ENCODE measurements at places on chromosomes 3 and 15.
A peak's percentile ranks its signal among the peaks of the same experiment; 100 is the strongest.

DNA sequence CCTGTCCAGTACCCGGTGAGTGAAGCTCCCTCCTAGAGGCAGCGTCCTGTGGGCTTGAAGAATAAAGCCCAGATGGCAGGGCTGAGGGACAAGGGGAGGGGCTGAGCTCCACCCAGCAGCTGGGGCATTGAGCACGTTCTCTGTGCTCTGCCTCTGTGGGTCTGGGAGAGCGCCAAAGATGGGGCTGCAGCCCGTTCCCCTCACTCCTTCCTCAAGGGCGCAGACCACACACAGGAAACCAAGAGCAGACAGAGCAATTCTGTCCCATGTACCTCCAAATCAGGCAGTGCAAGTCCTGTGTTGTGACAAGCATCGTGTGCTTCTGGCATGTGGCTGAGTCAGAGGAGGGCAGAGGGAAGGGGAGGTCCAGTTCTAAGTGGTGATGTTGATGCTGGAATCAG, 15.7 kb upstream of the KIF23 start:
- DNase-seq = peak; percentile 93

DNA sequence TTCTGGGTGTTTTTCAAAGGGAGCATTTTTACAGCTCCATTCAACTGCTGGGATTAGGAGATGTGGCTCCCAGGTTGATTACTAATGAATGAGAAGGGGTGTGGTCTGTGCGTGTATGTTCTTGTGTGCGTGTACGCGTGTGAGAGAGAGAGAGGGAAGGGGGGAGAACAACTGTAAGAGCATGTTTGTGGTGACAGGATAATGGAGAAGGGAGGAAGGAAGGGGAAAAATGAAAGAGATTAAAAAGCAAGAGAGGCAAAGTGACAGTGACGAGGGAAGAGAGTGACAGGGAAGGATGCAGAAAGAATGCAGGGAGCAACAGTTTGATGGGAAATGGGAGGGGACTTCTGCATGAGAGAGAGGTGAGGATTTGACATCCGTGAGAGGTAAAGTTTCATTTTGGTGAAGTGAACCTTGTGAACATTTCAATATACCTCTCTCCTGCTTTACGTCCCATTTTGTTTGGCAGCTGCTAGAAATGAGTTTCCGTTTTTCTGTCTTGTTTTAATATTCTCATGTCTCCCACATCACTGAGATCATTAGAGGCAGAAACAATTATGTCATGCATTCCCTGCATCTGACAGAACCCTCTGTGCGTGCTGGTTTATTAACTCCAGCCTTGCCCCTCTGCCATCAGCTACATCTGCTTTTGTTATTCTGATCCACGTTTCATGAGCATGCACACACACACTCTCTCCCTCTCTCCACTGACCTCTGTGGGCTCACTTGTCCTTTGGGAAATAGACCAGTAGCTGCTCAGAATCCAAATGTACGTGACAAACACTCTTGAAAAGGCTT, 161.6 kb downstream of the GAP43 start:
- peak; percentile 48 for DNase-seq

DNA sequence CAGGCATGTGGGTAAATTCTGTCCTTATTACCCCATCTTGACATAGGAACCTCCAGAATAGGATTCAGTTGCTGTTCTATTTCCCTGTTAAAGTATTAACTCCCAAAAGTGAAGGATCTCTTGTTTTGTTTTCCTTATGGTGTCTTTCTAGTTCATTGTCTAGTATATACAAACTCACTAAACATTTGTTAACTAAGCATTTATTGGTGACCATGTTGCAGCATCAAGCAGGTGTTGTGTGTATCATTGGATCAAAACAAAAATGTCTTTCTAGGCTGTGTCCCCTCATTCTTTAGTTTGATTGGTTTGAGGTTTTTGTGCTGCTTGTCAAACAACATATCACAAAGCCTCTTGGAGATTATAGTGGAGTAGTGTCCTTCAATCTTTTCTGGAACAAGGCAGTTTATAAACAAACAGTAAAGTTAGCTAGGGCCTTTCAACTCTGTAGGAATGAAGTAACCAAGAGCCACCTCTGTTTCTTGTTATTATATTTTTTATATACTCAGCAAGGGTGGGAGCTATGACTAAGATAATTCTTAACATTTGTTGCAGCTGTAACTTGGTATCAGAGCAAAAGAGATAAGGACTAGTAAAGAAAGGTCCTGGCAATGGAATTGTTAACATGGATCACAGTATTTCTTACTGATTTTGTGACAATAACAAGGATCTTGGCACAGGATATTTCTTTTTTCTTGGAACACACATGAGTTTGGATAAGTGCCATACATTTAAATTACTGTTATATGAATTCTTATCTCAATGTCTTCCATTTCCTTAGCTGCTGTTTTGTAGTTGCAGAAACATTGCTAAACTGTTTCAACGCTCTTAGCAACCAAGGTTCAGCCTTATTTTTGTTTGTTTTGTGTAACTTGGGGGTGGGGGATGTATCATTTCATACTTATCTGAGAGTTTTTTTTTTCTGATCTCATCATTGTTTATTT, 49.3 kb downstream of the TMOD3 start:
- DNase-seq = peak; percentile 89

- DNase-seq = no peak
Observed at GRCh38 chr3:192216067-192216466, 511.3 kb downstream of the FGF12 start.

- DNase-seq = peak; percentile 56
Observed at GRCh38 chr3:72018343-72018984, 233.5 kb upstream of the PROK2 start.

- peak; percentile 21 for DNase-seq
Observed at GRCh38 chr3:142844339-142844977, 44.4 kb downstream of the PCOLCE2 start.

- no peak for DNase-seq
Observed at GRCh38 chr3:197791892-197792647, 1.0 kb downstream of the LRCH3 start.

DNA sequence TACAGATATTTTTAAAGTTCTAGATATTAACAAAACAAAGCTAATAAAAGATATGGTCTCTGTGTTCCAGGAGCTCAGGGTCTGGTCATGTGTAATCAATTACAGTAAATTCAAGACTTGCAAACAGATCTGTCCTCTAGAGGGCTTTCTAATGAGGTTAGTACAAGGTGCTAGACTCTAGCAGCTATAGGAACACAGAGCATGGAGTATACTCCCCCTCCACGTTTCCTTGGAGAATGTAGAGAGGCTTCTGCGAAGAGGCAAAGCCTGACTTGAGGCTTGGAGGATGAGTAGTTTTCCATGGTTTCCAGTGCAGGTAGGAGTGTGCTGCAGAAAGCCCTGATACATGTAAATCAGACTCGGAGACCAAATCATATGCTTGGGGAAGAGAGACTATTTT, 32.7 kb upstream of the DLG1 start:
- no peak for DNase-seq

- DNase-seq = peak; percentile 34
Observed at GRCh38 chr3:38479431-38480092, 16.6 kb upstream of the EXOG start.

DNA sequence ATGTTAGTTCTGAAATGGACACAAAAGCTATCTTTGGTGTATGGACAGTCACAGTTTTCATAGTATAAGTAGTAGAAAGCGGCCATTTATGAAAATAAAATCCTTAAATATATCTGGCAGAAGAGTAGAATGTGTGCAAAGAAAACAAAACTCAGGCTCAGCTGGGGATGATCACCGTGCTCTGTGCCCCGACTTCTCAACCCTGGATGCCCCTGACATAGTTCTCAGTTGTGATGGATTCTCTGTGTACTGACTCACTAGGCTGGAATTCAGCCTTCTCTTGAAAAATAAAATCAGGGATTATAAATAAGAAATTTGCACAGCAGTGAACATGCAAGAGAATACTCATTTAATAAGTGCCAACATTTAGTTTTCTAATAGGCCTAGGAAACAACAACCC, 925.1 kb upstream of the NR2F2 start:
- no peak for DNase-seq

GRCh38 chr3:186946756-186947375, 16.5 kb downstream of the ST6GAL1 start:
- no peak for DNase-seq

DNA sequence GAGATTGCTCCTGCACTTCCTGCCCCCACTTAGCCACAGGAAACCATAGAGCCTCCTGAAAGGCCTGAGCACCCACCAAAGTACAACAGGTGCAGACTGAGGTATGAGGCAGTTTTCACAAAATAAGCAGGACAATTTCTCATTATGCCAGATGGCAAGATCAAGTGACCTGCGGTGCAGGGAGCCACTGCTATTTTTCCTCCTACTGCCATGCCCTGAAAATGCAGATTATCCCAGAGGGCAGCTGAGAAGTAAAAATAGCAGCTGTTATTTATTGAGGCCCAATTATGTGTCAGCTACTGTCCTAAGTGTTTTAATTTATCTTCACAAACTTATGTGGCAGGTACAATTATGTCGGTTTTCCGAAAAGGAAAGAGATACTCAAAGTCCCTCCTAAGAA, 209.5 kb upstream of the ST8SIA2 start:
- no peak for DNase-seq

GRCh38 chr3:12516873-12517272, 28.4 kb downstream of the MKRN2OS start:
- DNase-seq = no peak

DNA sequence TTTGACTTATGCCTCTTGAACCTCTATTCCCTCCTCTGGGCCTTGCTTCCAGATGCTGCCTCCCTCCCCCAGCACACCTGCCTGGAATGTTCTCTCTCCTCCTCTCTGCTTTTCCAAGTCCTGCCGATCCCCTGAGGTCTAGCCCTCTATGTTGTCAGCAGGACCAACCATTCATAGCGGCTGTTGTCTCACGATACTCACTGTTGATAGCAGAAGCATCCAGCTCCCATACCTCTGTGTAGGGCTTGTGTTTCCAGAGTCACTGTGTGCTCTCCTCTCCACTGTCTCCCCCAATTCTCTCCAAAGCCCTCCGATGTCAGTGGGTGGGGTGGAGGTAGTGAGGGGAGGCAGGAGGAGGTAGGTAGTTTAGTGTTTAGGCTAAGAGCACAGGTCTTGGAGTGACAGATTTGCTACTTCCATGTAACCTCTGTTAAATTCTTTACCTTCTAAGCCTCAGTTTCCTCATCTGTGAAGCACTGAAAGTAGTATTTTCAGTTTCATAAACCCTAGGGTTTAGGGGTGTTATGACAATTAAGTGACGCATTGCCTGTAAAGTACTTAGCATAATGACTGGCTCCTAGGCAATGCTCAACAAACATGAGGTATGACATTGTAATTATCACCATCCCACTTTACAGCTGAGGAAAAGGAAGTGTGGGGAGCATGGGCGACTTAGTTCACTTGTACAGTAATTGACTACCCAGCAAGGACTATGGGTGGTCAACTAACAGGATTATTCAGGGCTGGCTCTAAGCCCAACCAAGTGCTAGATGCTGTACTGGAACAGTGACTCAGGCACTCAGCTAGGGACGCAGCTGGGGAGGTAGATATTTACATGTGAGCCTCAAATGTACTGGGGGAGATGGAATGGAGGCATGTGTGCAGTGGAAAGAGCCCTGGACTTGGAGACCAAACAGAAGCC, 122.8 kb downstream of the CACNA1D start:
- no peak for DNase-seq

GRCh38 chr15:69090197-69090948, 70.1 kb upstream of the GLCE start:
- DNase-seq = peak; percentile 50

DNA sequence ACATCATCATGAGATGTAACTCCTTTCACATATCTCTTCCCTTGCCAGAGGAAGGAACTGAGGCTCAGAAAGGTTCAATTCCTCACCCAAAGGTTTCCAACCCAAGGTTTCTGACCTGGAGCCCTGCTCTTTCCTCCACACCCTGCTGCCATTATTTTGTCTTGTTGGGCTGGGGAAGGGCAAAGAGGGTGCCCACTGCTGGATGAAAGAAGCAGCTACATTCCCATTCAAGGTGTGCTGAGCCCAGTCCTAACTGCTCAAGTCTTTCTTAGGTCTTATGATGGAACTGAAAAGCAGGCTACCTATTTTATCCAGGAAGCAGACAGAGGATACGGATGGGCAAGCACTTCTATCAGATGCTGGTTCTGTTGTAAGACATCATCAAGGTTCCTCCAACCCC, 258.0 kb upstream of the CTDSPL start:
- no peak for DNase-seq

GRCh38 chr3:117788506-117788905, 1078.9 kb downstream of the TUSC7 start:
- DNase-seq = no peak

DNA sequence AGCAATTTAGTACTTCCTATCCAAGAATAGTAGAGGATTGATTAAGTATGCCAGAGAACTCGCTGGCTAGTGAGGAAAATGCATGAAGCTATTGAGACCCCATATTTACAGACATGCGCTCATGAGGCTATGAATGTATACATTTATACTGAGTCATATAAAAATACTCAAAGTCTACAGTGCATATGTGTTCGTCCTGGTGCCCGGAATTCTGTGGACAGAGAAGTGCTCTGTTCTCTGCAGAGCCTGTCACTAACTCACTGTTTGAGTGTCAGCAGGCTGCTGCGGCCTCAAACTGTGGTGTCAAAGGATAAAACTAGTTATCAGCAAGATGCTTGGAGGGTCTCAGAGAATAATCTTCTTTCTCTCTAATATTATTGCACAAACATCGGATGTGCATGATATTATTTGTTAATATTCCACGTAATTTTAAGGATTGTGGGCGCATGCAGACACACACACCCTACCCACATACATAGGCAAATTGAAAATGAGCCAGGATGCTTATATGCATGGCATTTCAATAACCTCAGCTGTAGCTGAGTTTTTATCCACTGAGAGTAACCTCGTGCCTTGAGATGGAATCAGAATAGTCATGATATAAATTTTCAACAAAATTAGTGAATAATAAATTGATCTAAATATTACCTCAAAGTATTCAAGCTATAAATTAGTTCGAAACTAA, 50.0 kb upstream of the TSC22D2 start:
- no peak for DNase-seq

GRCh38 chr3:72990701-72991395, 5.8 kb upstream of the PPP4R2 start:
- no peak for DNase-seq

- DNase-seq = peak; percentile 68
Observed at GRCh38 chr3:153628591-153628990, 466.6 kb downstream of the RAP2B start.

DNA sequence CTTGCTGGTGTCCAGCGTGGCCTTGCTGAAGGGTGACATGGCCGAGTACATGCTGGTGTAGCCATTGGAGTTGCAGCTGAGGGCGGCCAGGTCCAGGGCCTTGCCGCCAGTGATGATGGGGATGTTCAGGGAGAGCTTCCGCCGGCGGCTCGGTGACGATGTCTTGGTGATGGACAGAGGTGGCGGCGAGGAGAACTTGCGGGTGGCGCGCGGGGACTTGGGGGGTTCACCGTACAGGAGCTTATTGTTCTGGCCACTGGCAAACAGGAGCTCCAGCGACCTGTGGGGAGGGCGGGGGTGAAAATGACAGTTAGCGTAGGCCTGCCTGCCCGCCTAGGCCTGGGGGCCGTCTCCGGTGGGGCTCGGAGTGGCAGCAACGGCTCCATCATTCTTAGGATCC, 59.0 kb upstream of the CTSH start:
- DNase-seq = no peak

- DNase-seq = no peak
Observed at GRCh38 chr15:82803793-82804574, 1.9 kb downstream of the FSD2 start.

Data from common myeloid progenitor, CD34-positive (primary cell).